ENCODE measurements at places on chromosomes 6 and 20.

DNA sequence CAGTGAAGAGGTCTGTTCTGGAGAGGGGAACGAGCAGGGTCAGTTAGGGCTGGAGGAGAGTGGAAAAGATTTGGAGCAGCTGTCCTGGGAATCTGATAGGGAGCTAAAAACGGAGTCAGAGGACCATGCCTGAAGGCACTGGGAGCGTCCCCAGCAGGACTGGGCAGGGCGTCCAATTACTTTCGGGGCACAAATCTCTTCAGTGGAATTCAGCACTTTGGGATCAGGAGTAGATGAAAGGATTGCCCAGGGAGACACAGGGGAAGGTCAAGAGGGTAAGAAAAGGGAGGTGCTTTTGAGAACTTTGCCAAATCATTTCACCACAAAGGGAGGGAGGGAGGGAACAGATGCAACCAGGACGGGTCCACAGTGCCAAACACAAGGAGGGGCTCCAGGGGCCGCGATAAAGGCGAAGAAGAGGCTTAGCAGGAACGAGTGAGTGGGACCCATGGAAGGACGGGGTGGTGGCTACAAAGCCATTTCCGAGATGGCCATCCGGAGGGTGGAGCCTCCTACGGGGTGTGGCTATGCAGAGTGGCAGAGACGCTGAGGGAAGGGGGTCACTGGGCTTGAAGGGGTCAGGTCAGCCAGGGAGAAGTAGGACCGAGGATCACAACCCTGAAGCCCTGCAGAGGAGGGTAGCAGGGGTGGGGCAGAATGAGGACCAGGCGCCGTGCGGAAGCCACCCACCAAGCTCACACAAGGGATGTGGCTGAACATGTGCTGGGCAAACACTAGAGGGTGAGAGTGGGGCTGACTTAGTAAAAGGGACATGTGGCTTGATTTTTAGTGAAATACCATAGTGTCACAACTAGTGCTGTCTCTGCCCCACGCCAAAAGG is 180.0 kb upstream of the RREB1 start:
- peak; percentile 40 for DNase-seq

DNA sequence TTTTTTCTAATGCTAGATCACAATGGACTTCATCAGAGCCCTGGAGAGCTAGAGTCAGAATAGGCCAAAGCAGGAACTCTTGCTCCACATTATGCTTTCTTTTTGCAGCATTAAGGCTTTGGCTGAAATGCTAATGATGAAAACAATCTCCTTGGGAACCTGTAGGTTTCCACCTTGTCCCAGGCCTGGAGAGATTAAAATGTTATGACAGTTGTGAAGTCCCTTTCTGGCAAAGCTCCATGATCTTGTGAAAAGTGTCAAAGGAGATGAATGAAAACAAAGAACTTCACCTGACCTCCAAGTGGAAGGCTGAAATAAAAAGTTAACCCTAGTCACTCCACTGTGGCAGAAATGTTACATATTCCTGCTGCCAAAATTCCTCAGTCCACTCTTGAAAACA is 64.0 kb upstream of the LRRC1 start:
- DNase-seq, result no peak

DNA sequence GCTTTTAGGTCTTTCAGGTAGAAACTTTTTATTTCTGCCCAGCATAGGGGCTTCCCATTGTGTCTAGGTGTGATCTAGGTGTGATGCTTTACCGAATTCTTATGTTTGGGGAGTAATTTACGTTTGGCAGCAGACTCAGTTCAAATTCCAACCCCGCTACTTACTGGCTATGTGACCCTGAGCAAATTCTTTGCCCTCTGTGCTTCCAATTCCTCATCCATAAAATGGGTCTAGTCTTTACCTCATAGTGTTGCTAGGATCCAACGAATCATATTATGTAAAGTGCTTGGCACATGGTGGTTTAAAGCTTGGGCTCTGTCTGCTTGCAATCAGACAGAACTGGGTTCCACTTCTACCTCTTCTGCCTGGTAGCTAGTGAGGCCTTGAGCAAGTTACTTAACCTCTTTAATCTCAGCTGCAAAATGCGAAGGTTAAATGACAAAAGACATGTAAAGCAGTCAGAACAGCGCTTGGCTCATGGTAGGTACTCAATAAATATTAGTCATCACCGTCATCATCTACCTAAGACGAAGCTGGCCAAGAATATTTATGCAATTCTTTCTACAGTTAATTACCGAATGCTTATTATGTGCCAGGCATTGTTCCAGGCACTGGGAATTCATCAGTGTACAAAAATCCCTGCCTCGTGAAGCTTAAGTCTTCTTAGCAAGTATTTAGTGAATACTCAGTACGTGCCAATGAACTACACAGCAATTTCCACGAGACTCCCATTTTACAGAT is 1.0 kb downstream of the NSFL1C start:
- DNase-seq, result no peak

GRCh38 chr20:24102290-24102689 is 113.7 kb upstream of the GGTLC1 start:
- no peak for DNase-seq

GRCh38 chr6:54299542-54300269 is 8.5 kb upstream of the TINAG start:
- peak; percentile 57 for DNase-seq

DNA sequence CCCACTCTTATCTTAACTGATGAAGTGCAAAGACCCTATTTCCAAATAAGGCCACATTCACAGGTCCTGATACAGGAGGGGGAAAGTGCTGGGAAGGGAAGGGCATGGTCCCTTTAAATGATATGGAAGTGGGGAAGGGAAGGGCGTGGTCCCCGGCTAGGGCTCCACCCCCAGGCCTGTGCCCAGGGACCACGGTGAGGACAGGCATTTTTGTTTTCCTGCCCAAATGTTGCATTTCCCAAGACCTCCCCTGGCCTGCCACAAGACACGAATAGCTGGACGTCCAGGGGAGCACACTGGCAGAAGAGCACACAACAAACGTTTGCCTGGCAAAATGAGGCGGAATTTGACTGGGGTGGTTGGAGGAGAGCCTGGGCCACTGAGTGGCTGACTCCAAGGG is 16.1 kb upstream of the HFE start:
- no peak for DNase-seq

DNA sequence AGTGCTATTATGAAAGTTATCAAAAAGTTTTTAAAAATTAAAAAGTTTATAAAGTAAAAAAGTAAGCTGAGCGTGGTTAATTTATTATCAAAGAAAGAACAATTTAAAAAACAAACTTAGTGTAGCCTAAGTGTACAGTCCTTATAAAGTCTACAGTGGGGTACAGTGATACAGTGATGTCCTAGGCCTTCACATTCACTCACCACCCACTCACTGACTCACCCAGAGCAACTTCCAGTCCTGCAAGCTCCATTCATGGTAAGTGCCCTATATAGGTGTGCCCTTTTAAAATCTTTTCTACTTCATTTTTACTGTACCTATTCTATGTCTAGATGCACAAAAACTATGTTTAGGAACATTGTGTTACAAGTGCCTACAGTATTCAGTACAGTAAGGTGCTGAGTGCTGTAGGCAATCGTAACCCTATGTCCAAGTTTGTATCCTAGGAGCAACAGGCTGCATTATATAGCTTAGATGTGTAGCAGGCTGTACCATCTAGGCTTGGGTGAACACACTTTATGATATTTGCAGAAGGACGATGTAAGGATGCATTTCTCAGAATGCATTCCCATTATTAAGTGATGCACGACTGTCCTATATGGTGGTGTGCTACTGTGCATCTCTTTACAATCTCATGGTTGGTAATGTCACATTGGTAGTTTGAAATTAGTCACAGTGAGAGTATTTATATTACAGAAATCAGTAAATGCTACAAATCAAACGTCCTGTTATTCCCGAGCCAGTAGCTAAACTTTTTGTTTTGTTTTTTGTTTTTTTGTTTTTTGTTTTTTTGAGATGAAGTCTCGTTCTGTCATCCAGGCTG is 158.3 kb downstream of the GMPR start:
- no peak for DNase-seq

- no peak for DNase-seq
Observed at GRCh38 chr6:116884530-116884929, 7.5 kb downstream of the RFX6 start.

DNA sequence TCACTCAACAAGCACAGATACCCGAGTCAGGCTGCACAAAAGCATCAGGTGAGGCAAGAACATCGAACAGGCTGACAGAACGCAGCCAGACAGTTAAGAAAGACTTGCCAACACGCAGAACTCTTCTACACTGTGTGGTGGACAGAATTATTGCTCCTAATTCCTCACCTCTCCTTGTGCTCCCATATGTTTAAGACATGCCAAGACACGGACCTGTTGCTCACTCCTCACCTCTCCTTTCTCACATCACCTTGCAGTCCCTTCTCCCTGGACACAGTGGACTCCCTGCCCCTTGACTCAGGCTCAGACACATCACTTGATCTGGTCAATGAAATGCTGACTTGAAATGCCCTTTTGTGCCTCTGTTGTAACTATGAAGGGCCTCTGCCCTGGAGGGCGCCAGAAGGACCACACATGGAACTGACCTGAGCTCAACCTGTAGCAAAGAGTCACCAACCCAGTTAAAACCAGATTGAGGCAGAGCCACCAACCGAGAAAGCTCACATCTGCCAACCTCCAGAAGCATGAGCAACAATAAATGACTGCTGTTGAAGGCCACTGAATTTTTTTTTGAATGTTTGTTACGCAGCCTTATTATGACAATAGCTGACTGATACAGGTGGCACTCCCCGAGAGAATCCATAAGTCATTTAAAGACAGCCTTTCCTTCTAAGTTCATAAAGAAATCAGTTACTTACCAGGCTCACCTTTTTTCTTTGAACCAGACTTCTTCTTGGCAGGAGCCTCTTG is 24.0 kb downstream of the RRBP1 start:
- DNase-seq, result no peak

DNA sequence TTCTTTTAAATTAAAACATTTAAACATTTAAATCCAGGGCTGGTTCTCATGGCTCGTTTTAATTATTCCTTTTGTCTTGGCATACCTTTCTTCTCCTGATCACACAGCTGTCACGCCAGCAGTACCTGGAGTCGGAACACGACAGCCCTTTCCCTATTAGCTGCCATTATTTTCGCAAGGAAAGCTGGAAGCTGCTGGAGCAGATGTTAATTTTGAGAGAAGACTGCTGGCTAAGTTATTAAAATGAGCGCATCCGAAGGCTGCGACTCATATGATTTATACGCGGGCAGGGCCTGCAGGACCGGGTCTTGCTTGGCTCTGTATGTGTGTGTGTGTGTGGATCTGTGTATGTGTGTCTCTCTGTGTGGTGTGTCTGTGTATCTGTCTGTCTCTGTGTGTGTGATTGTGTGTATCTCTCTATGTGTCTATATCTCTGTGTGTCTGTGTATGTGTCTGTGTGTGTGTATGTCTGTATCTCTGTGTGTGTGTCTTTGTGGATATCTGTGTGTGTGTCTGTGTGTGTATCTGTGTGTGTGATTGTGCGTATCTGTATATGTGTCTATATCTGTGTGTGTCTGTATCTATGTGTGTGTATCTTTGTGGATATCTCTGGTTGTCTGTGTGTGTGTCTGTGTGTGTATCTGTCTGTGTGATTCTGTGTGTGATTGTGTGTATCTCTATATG is 191.5 kb downstream of the CDH4 start:
- DNase-seq, result no peak

- no peak for DNase-seq
Observed at GRCh38 chr20:1707588-1708449, 50.2 kb upstream of the SIRPG start.

- DNase-seq, result no peak
Observed at GRCh38 chr20:48205786-48206185, 420.5 kb upstream of the SULF2 start.

DNA sequence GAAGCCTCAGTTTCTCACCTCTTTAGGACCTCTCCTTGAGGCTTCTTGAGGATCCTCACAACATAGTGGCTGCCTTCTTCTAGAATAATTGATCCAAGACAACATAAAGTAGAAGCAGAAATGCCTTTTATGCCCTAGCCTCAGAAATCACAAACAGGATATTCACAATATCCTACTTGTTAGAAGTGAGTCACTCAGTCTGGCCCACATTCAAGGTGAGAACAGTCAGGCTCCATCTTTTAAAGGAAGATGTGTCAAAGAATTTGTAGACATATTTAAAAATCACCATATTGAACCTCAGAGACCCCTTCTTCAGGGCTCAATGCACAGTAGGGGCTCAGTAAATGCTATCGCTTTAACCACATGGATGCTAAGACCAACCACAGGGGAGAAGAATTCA is 20.8 kb upstream of the FAM83D start:
- no peak for DNase-seq

GRCh38 chr20:24586523-24586840 is 117.1 kb downstream of the SYNDIG1 start:
- DNase-seq, result no peak

GRCh38 chr6:156826290-156826955 is 49.2 kb downstream of the ARID1B start:
- DNase-seq, result no peak

DNA sequence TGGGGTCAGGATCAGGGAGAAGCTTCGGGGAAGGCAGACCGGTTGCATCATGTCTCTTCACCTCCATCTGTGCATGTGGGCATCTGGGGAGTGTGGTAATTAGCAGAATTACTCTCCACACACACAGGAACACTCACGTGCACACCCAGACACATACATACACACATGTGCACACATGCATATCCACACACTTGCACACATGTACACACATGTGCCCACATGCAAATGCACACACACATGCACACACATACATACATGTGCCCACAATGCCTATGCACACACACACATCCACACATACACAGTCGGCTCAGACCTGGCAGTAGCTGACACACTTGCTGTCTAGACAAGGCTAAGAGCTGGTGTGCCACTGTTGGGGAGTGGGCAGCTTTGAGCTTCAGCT is 212.3 kb upstream of the PMEPA1 start:
- no peak for DNase-seq

DNA sequence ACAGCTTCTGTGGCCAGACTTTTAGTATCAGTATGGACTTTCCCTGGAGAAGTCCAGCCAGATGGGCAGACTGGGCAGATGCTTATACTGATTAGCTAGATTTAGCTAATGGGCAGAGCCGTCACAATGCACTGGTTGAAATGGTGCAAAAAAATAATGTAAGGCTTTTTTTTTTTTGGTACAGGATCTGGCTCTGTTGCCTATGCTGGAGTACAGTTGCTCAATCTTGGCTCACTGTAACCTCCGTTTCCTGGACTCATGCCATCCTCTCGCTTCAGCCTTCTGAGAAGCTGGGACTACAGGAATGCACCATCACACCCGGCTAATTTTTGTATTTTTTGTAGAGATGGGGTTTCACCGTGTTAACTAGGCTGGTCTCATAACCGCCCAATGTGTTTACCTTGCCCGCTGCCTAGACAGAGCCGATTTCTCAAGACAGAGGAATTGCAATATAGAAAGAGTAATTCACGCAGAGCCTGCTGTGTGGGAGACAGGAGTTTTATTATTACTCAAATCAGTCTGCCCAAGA is 16.4 kb upstream of the KIFC1 start:
- peak; percentile 38 for DNase-seq

DNA sequence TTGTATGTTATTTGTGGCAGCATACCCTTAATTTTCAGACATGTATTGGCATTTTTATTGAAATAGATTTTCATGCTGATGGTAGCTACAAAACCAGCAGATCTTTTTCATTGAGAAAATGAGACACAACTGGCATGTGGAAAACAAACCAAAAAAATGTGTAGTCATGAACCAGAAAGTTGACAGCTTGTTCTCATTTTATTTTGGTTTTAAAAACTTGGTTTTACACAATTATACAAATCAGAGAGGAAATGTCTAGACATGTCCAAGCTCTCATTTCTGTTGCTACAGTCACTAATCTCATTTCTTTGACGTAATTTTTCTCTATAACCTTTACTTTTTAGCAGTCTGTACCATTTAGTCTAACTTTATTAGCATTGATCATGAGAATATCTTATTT is 85.4 kb downstream of the GRIK2 start:
- peak; percentile 3 for DNase-seq

GRCh38 chr20:17495826-17496225 is 35.4 kb downstream of the BFSP1 start:
- no peak for DNase-seq

GRCh38 chr6:16183187-16183664 is 54.3 kb downstream of the MYLIP start:
- DNase-seq, result peak; percentile 65

Measured in AG08395 (cell line).